ENCODE measurements at places on chromosomes 6 and 20.

- no peak for DNase-seq
Measured at GRCh38 chr6:45946887-45947286, 68.8 kb downstream of the CLIC5 start.

- DNase-seq: no peak
Measured at GRCh38 chr20:18443886-18444285, 22.9 kb downstream of the DZANK1 start.

GRCh38 chr20:50491168-50491567 lies 19.0 kb upstream of the PTPN1 start:
- no peak for DNase-seq

GRCh38 chr6:10190042-10190441 lies 224.8 kb downstream of the TFAP2A start:
- DNase-seq: no peak

Measured in stimulated activated CD8-positive, alpha-beta memory T cell treated with anti-CD3 and anti-CD28 coated beads, Interleukin-4, amount 100 ng/mL, for 48 hours (primary cell).